ENCODE measurements at places on chromosomes 7 and 10.

DNA sequence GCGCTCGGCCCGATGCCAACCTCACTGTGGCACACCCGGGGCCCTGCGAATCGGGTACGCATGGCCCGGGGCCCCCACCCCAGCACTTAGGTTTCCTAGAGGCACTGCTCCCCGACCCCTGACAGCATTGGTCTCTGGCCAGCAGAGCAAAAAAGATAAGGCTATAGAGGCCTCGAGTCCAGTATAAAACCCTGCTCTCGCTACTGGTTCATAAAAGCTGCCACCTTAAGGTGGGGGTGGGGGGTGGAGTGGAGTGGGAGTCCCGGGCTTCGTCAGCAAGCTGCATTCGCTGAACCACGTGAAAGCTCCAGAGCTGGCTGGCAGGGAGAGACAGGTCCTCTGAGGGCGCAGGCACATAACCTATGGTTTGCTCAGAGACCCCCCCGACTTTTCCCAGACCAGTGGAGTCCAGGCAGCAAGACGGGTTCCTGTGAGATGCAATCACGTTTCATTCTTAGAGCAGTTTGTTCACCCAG is 1.3 kb downstream of the KAZALD1 start:
- DNase-seq: no peak

DNA sequence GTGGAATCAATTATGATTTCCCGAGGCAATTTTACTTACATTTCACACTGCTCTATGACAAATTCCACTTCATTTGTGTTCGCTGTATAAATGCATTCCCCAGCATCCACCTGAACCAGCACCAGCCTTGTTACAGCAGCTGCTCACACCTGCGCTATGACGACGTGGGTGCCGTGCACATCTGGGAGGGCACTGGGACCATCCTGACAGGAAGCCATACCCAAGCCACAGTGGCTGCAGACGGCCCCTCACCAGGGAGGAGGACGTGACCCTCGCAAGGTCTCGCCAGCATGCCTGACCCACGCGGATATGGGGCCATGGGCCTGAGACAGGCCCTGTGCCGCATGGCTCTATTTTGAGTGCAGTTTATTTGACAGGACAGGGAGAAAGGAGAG is 201.3 kb downstream of the MAD1L1 start:
- DNase-seq: no peak

DNA sequence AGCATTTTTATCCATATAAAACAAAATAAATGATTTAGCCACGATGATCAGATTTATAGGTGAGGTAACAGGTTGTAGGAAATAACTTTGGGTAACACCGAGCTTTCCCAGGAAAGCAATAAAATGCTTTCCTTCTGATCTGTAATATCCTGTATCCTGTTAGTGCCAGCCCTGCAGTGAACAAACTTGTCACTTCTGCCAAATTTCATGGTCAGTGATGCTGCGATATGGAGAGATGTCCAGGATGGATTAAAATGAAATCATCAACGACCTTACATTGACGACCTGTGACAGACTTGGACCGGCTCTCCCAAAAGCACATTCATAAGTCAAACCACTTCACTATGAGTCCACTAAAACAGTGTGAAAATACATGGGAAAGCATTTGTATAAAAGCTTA is 608.0 kb upstream of the NRP1 start:
- DNase-seq: no peak

- DNase-seq: no peak
Measured at GRCh38 chr10:24574161-24574560, 149.5 kb downstream of the ARHGAP21 start.

- no peak for DNase-seq
Measured at GRCh38 chr10:97048649-97049427, 136.9 kb downstream of the SLIT1 start.

GRCh38 chr7:45461026-45461425 is 113.1 kb upstream of the ADCY1 start:
- DNase-seq: no peak

- no peak for DNase-seq
Measured at GRCh38 chr7:26782501-26782900, 81.9 kb downstream of the SKAP2 start.

GRCh38 chr10:108685863-108686531 is 1237.3 kb downstream of the XPNPEP1 start:
- DNase-seq: no peak
